SIG-M5 (cell line): ENCODE measurements at places on chromosomes 5 and 9.

- peak; percentile 3 for DNase-seq
Measured at GRCh38 chr9:133406480-133407307, 11.1 kb downstream of the REXO4 start.

DNA sequence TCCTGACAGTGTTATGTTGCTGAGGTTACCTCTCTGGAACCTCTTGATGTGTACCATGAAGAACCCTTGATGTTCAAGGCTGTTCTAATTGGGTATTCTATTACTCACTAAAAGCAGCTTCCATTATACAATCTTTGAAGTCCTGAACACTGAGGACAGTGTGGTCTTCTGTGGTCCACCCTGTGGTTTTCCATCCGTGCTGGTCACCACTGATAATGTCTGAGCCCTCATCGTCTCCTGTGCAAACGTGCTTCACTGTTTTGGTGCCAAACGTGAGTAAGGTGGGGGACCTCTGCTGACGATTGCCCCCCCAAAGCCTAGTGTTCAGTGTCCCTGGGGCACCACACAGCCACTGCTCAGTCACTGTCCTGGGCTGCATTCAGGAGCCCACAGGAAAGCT, 259.7 kb upstream of the ANKRD55 start:
- no peak for DNase-seq

GRCh38 chr9:5949103-5949699, 58.5 kb downstream of the MLANA start:
- DNase-seq = no peak

- DNase-seq = no peak
Measured at GRCh38 chr5:59489551-59489950, 404.0 kb downstream of the PDE4D start.

DNA sequence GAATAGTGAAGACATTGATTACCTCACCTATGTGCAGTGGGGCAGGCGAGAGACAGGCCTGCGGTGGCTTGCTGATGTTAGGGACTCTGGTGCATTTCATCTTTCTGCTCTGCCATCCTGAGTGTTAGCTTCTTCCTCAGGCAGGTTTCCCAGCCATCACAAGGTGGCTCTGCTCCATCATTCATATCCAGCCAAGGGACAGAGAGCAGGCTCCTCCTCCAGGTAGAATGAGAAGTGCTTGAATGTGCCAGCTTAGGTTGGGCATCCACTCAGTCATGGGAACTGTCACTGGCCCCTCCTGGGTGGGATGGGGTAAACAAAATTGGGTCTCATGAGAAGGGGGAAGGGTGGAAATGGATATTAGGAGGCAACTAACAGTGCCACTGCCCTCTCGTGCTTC, 24.8 kb downstream of the GPR107 start:
- DNase-seq = no peak

GRCh38 chr5:172730981-172731679, 39.9 kb downstream of the DUSP1 start:
- DNase-seq = no peak

DNA sequence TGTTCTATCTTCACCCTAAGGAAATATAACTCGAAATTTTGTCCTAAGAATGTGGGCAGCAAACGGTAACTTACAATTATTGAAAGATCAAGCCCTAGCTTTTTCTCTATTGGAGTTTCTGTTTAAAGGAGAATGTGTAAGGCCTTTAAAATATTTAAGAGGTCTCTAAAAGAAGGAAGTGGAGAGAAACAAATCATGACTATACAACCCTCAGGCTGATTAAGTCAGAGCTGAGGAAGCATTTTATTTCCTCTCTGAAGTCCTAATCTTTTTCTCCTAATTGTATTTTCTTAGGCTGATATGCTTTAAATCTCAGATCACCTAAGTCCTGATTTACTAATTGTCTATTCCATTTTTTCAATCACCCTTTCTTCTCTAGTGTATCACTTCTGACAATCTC, 1708.8 kb upstream of the C9orf72 start:
- no peak for DNase-seq

- no peak for DNase-seq
Measured at GRCh38 chr9:130794923-130795495, 40.0 kb upstream of the ABL1 start.

DNA sequence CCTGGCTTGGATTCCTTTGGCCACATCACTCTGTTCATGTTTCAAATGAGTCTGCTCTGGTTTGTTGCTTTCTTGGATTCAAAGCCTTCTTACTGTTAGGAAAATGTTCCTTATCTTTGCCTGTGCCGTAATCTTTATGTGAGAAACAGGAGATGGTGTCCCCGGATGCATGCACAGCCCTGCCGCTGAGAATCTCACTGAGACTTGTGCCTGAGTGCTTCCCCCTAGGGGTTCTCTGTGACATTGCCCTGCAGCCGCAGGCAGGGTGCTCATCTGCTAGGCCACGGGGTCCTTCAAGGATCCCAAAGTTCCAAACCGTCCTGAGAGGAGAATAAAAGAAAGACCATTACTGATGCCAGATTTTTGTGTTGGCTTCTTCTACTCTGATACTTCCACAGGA, 81.4 kb upstream of the ANKRD55 start:
- DNase-seq = no peak

- DNase-seq = no peak
Measured at GRCh38 chr9:68983008-68983411, 30.9 kb downstream of the PRKACG start.

- no peak for DNase-seq
Measured at GRCh38 chr5:38445374-38446028, 110.9 kb downstream of the LIFR start.

GRCh38 chr5:58450018-58450417, 9.9 kb downstream of the PLK2 start:
- DNase-seq = no peak

GRCh38 chr5:138282920-138283742, 8.7 kb upstream of the GFRA3 start:
- DNase-seq = no peak

- no peak for DNase-seq
Measured at GRCh38 chr9:34426347-34427074, 31.9 kb downstream of the FAM219A start.

DNA sequence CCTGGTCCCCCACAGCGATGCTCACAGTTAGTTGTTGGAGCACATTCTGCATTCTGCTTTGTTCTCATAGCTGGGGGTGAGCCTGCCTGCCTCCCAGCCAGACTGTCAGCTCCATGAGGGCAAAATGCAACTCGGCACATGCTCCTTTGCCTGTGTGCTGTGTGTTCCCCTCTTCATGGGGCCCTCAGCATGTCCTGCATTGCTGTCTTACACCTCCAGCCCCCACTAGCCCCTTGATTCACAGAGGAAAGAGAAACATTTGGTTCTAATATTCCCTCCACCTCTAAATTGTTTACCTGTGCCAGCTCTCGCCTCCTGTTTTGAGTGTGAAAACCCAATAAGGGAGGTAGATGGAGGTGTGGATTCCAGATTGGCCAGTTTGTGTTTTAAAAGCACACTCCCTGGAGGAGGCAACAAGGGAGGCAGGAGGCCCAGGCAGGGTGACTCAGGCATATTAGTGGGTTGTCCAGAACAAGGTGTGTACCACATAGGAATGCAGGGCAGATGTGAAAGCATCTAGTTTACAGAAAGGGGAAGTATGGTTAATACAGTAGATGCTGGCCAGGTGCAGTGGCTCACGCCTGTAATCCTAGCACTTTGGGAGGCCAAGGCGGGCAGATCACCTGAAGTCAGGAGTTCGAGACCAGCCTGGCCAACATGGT, 224.6 kb downstream of the AGTPBP1 start:
- DNase-seq = no peak

GRCh38 chr9:33143241-33143661, 23.9 kb downstream of the B4GALT1 start:
- DNase-seq = no peak

DNA sequence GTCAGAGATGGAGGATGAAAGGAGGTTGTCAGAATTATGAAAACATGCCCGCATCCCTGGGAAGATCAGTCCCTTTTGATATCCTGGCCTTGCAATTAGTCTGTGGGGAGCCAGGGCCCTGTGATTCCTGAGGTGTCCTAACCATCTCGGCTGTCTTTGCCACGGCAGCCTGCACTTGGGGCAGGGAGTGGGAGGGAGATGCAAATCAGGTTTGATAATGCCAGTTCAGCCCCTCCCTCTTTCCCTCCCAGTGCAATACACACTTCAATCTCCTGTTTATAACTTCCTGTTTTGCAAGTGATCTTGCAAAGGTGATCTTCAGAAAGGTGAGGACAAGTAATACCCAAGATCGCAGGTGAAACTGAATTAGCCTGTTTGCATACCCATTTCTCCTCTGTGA, 114.0 kb upstream of the ALDH1B1 start:
- no peak for DNase-seq

DNA sequence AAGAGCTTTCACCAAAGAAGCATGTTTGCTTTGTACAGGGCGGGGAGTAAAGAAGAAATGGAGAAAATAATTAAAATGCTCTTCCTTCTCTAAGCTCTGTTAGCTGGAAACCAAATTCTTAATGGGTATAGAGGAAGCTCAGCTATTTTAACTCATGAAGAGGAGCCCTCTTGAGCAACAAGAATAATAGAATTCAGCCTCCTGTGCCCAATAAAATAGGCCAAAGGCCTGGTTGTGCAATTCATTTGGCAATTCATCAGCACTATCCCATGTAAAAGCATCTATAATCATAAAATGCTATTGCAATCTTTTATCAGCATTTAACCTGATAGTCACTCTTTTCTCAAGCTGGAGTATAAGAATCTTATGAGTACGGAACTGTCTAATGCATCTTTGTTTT, 133.6 kb upstream of the CDH6 start:
- DNase-seq = no peak

DNA sequence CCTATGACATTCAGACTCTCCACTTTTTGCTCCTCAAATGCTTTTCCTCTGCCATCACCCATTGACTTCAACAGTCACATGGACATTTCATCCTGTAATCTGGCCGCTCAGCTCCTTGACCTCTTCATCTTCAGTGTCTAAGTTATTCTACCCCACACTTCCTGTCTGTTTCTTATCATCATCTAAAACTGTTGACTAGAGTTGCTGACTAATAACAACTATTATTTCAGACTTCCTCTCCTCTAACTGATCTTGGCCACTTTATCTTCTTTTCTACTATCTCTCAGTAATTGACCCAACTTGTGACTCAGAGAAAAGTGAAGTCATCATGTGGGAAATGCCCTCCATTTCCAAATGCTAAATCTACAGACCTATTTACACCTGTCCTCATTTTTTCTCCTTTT, 254.7 kb upstream of the TRPC7 start:
- DNase-seq = no peak

- no peak for DNase-seq
Measured at GRCh38 chr9:16817514-16817913, 53.0 kb downstream of the BNC2 start.

DNA sequence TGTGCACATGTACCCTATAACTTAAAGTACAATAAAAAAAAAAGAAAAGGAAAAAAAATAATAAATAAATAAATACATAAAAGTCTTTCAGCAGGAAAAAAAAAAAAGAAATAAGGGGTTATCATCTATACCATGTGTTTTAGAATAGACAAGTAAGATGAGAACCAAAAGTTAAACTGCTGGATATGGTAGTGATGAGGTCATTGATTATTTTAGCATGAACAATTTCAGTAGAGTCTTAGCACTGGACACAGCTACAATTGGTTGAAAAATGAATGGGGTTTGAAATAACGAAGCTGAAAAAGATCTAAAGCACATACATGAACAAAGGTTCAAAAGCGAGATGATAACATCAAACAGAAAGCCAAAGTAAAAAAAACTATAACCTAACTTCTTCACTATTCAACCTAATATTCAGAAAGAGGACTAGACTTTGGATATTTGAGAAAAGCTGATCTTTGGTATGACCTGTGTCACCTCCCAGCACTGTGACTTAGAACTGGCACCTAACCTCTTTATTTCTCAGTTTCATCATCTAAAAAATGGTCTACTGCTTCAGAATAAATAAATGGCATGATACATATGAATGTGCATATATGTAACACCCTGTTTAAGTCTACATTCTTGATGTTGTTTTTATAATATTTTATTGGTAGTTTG, 133.3 kb downstream of the RAB3C start:
- no peak for DNase-seq

DNA sequence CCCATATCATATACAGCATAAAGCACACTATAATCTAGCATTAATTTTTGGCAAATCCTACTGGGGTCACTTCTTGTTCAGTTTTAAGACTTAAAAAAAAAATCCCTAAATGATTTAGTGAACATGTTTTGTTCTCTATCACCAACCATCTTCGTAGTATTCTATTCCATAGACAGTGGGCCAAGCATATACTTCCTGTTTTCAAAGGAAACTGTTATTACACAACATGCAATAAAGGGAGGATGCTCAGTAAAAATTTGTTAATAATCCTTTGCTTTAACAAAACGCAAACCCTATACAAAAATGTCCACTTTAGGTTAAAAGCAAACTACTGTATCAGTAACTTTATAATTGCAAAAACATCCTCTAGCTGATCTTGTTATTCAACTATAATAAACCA, 13.0 kb downstream of the CCNH start:
- DNase-seq = peak; percentile 8

DNA sequence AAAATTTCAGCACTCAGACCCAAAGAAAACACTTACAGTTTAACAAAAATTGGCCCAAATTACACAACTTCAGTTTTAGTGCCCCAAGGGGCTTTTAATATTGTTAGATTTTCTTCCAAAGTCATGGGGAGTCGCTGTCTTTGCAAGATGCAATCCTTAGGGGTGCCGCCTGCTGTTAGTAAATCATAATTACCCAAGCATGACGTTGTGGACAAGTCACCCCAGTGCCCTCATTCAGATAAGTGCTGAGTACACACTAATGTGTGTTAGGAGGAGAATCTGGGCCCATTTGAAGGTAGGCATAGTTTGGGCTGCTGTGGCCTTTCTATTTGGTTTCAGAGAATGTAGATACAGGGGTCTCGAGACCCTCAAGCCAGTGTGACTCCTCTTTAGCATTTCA, 138.1 kb downstream of the SV2C start:
- no peak for DNase-seq

GRCh38 chr5:35857606-35858205, 1.0 kb downstream of the IL7R start:
- DNase-seq = no peak

DNA sequence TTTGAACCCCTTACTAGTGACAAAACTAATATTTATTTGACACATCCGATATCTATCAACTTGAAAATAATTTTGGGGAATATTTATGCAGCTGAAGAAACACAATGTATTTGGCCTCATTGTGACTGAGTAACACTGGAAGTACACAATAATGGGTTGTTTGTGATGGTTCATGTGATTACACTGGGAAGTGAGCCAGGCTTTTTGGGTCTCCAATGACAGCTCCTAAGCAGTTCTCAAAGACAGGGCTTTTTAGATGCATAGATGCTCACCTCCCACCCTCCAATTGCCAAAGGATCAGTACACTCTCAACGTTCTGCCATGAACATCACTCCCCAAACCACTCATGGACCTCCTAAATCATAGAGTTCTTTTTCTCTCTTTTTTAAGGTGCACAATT, 170.0 kb downstream of the SLC24A2 start:
- DNase-seq = no peak

- DNase-seq = no peak
Measured at GRCh38 chr9:95783426-95783975, 92.0 kb upstream of the ERCC6L2 start.

GRCh38 chr5:95718203-95718602, 12.9 kb upstream of the RHOBTB3 start:
- peak; percentile 38 for DNase-seq
